ENCODE measurements at places on chromosomes 1 and 21.

GRCh38 chr21:17548262-17548661, 35.4 kb downstream of the CXADR start:
- no peak for DNase-seq

DNA sequence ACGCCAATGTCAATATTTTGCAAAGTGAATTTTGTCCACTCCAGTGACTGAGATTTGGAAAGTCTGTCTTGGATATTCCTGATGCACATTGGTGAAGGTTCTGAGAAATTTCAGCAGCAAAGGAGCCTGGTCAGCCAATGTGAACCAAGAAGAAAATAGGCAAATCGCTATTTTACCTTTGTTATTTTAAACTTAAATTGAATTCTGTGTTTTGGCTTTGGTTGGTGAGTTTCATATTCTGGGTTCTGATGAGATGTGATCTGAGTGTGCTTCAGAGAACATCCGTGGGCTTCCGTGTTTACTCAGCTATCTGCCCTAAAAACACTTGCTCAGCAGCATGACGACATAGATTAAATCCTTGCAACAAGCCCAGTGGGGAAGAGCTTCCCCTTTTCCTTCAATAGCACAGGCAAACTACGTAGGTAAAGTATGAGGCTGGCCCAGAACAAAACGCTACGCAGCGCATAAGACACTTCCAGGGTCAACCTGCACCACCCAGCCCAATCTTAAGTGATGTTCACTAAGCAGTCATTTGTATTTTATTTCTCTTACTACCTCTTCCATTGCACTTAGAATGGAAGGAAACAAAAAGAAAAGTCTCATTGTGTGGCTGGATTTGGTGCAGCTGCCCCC, 176.4 kb upstream of the KAZN start:
- no peak for DNase-seq

- peak; percentile 4 for DNase-seq
Measured at GRCh38 chr1:20978413-20978812, 191.3 kb upstream of the HP1BP3 start.

DNA sequence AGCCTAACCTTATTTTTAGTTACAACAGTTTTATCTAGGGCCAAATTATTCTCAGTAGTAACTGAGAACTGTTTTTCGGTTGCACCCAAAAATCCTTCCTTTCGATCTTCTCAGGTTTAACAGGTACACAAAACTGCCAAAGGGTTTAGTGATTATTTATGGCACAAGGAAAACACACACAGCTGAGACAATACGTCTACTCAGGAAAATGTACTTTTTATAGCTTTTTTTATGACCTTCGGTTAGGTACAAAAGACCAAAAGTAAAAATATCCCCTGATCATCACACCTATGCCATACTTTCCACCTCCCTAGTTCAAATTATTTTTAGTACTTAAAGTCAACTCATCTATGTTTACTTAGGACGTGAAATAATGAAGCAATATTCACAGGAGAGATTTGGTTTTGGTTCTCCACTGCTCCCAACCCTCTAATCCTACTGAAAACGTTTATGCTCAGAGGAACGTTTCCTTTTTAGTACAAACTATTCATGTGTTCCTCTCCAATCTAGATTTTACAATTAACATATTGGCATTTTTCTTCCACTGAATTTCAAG, 48.7 kb downstream of the TTLL7 start:
- no peak for DNase-seq

DNA sequence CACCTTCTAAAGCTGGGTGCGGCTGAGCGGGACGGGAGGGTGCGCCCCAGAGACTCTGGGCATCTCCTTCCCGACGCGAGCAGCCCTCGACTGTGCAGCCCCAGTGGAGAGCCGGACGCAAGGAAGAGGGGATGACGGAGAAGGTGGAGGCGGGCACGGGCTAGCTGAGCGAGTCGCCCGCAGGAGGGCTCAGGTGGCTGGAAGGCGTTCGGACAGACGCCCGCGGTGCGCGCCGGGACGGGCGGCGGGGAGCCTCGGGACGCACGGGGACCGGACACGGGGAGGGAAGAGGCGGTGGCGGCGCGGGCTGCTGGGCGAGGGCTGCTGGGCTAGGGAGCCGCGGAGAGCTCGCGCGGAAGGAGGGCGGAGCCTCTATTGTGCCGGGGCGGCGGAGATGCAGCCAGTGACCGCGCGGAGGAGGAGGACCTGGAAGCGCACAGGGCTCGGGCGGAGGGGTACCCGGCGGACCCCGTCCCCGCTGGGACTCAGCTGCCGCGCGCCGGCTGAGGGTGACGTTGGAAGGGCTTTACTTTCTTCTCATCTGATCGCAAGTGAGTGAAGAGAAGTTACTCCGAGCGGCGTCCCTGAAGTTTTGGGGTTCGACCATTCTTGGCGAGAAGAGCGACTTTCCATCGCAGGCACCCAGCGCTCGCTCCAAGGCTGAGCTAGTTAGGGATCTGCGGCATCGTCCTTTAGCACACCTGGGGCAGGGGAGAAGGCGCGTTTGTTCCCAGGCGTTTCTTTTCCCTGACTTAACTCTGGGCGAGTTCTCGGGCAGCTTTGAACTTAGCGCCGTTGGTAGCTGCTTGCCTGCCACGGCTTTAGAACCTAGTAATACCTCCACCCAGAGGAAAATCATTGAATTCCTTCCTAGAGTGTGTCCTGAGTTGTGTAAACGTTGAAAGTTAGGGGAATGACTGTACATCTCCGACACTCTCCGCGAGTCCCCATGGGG, at the start of gene OLFML2B:
Gene OLFML2B (minus strand): TSS at position 323 of the 955 bp plus-strand sequence. CDS start 439 bp downstream, outside the sequence.
- DNase-seq, result peak; percentile 84

DNA sequence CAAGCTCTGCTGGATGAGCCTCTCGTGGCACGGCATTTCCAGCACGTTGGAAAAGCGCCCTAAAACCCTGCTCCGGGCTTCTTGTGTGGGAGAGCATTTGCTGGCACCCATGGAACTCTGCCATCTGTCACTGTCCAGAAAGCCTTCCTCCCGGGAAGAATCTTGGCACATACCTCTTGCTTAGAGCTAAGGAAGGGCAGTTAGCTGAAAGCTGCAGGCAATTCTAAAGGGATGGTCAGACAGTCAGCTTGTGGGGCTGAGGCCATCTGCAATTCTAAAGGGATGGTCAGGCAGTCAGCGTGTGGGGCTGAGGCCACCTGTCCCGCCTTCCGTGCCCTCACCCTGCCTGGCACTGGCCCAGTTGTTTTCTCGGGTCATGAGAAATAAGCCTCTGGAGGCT, 139.0 kb upstream of the TMEM51 start:
- DNase-seq, result no peak
